T-cell (primary cell): ENCODE measurements at places on chromosomes 3 and 15.

DNA sequence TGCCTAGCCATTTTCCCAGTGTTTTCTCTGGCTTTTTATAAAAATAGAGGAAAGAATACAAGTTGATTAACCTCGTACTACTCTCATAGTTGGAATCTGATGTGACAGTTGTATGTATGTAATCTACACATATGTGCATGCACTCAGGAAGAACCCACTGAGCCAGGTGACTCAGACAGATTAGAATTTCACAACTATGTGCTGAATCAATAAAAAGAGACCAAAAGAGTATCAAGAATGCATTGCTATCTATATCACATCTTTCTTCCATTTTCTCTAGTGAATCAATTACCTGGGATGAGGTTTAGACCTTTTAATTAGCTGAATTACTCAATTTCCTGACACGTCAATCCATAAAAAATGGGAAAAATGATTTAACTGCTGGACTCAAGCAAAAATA is 319.3 kb upstream of the ATP10A start:
- DNase-seq, result no peak
- no peaks in the 10 kb centered on the region for H3K4me1 ChIP-seq
- no peaks in the 10 kb centered on the region for H3K36me3 ChIP-seq
- no peak overlapping the region for H3K27ac ChIP-seq

DNA sequence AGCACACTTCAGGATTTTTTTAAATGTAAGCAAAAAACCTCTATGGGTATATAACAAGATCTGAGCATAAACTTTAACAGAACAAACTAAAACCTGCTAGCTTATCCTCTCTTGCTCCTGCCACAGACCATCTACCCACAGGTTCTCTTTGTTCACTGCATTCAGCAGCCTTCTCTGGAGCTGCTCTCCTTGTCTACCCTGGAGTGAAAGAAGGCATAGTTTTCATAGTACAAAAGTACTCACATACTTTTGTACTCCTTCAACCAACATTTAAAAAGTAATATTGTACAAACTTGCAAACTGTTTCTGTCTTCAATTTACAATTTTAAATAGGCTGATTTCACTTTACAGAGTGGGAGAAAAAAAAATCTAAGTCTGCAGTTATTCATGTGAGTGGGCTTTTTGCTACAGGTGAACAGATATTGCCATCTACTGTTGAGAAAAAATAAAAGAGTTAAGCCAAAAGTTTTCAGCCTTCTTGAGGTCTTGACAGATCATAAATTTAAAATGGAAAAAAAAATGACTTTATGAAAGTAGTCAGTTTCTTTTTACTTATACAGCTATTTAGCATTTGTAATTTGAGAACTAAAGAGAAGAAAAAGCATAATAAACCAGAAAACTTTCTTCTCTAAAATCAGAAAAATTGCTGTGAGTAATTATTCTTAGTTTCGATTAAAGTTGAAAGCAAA is 20.4 kb downstream of the TERC start:
- H3K4me1 ChIP-seq, result no peaks in the 10 kb centered on the region
- no peaks in the 10 kb centered on the region for H3K27me3 ChIP-seq
- no peak for DNase-seq
- H3K4me3 ChIP-seq, result no peak overlapping the region

DNA sequence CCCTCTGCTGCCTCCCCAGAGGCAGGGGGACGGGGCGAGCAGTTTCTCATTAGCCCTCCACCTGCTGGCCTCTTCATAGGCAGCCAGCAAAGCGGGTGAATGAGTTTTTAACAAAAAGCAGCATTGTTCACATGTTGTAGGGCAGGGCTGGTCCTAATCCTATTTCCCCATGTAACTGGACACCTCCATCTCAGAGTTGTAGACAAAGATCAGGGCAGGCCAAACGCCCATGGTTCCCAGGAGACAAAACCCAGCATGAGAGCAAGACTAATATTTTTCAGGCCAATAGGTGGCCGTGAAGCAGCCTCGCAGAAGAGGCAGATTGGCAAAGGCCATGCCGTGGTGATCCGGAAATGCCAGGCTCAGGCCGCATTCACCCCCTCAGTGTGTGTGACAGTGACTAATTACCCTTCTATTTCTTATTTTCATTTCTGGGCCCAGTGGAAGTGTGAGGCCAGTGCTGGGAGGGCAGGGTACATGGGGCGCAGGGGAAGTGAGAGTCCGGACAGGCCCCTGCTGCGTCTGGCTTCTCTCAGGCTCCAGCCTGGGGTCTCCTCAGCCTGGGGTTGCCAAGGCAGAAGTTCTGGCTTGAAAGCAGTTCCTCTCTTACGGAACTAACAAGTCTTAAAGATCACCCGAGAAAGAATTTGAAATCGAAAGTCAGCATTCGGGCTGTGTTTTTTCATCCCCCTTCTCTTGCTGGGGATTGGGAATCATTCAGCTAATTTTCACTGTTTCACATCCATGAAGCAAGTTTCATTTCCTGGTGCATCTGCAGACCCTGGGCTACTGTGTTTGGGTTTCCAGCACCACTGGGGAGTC is 64.8 kb downstream of the BOC start:
- H3K27ac ChIP-seq, result no peak overlapping the region
- no peak overlapping the region for H3K4me3 ChIP-seq
- H3K27me3 ChIP-seq, result no peaks in the 10 kb centered on the region
- no peaks in the 10 kb centered on the region for H3K36me3 ChIP-seq
- no peak for DNase-seq

DNA sequence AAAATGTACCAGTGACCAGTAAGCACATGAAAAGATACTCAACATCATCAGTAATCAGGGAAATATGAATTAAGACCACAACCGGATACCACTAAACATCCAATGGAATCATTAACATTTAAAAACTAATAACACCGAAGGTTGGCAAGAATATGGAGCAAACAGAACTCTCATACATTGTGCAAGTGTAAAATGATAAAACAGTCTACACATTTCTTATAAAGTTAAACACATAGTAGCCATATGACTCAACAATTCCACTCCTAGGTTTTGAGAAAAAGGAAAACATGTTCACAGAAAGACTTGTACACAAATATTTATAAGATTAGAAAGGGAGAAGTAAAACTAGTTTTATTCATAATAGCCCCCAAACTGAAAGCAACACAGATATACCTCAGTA is 60.3 kb upstream of the SLCO2A1 start:
- DNase-seq, result no peak
- no peak overlapping the region for H3K4me3 ChIP-seq
- no peaks in the 10 kb centered on the region for H3K27me3 ChIP-seq
- H3K27ac ChIP-seq, result no peak overlapping the region

DNA sequence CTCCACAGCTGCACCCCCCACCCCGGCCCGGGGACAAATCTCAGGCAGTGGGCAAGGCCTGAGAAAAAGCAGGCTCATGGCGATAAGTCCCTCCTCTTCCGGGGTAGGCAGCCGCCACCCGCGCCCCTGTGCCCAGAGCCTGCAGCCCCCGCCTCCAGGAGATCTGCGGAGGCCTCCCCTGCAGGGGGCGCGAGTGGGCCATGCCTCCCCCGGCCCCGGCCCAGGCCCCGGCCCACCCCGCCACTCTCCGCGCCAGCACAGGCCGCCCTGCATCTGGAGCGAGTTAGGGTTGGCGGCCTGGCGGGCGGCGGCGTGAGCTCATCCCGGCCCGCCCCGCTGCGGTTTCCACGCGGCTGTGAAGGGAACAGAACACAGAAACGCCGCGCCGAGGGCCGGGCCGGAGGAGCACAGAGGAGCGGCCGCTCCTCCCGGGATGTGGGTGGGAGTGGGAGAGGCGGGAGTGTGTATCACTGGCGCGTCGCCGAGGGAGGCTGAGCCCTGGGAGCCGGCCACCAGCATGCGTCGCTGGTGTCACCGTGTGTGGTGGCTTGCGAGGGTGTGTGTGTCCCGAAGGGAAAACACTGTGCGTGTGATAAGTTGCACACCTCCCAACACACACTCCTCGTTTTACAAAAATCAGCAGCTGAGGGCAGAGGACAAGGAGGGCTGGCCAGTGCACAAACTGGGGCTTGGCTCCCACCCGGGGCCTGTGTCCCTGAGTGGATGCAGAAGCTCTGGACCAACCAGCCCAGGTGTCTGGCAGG is 17.2 kb downstream of the MYL3 start:
- H3K4me1 ChIP-seq, result no peaks in the 10 kb centered on the region
- H3K4me3 ChIP-seq, result peak overlapping the region; percentile 68
- H3K27me3 ChIP-seq, result no peaks in the 10 kb centered on the region
- peak overlapping the region; percentile 34 for H3K27ac ChIP-seq
- DNase-seq, result peak; percentile 73
- no peaks in the 10 kb centered on the region for H3K36me3 ChIP-seq

DNA sequence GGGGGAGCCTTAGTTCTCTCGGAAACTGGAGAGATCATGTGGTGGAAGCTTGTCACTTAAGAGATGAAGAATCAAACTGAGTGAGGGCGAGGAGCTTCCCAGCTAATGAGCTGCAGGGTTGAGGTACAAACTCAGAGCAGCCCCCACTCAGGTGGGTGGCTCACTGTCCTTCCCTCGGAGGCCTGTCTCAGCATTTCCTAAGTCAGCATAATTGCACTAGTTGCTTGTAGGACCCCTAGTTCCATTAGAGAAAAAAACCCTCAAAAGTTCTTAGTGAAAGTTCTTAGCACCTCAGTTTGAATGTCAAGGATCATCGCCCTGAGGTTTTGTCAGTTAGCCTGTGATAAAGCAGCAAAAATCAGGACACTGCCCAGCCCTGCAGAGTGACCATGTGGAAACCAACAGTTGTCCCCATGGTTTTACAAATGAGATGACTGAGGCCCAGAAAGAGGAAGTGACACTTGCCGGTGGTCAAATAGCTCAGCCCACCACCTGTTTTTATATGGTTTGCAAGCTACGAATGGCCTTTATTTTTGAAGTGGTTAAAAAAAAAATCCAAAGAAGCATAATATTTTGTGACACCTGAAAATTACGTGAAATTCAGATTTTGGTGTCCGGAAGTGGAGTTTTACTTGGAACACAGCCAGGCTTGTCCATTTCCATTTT is 11.9 kb downstream of the SMAD6 start:
- no peak overlapping the region for H3K4me3 ChIP-seq
- peaks cover 11% of the 10 kb centered on the region for H3K27me3 ChIP-seq
- no peak for DNase-seq
- H3K27ac ChIP-seq, result no peak overlapping the region
- no peaks in the 10 kb centered on the region for H3K4me1 ChIP-seq

GRCh38 chr3:69179740-69180372 is 57.5 kb upstream of the LMOD3 start:
- no peaks in the 10 kb centered on the region for H3K27me3 ChIP-seq
- peak overlapping the region; percentile 9 for H3K27ac ChIP-seq
- DNase-seq, result no peak
- peaks cover 3% of the 10 kb centered on the region for H3K4me1 ChIP-seq

- H3K36me3 ChIP-seq, result no peaks in the 10 kb centered on the region
- DNase-seq, result no peak
- no peak overlapping the region for H3K27ac ChIP-seq
- no peaks in the 10 kb centered on the region for H3K27me3 ChIP-seq
Observed at GRCh38 chr3:189806171-189806951, 175.2 kb downstream of the TP63 start.

DNA sequence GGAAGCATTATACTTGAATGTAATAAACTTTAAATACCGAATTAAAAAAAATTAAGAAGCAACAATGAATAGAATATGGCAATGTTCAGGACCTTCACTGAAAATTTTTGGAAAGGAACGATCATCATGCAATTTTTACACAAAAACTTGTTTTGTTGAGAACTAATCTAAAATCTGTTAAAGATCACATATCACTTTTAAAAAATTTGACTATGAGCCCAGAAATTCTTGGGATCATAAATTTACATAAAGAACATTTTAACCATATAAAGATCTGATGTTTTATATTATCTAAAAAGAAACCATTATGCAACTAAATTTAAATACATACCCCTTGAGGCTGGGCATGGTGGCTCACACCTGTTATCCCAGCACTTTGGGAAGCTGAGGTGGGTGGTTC is 76.2 kb upstream of the MELTF start:
- DNase-seq, result no peak
- H3K27ac ChIP-seq, result no peak overlapping the region
- no peaks in the 10 kb centered on the region for H3K36me3 ChIP-seq
- no peak overlapping the region for H3K4me3 ChIP-seq

DNA sequence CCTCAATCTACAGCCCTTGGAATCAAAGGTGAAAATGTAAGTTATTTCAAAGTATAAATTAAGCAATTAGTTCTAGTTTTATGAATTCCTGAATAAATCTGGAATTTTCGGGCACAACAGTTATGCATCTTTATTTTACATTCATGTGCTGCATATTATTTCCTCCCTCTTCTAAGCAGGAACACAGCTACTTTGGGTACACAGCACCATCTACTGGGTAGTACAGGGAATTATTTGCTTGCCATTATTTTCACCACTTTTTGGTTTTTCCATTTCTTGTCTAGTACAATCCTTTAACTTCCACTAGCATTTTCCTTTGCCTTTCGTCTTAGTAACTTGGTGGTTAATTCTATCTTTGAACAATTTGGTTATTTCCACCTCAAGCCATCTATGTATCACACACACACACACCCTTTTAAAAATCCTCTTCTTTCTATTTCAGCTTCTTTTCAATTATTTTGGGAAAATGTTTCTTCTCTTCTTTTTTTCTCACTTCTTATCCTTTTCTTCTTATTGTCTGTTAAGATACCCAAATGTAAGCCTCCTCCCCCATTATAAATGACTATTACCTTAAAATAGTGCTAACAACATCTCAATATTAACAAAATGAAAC is 451.0 kb downstream of the MFSD1 start:
- DNase-seq, result no peak
- H3K4me3 ChIP-seq, result no peak overlapping the region
- H3K36me3 ChIP-seq, result no peaks in the 10 kb centered on the region
- H3K27ac ChIP-seq, result no peak overlapping the region
- no peaks in the 10 kb centered on the region for H3K27me3 ChIP-seq

DNA sequence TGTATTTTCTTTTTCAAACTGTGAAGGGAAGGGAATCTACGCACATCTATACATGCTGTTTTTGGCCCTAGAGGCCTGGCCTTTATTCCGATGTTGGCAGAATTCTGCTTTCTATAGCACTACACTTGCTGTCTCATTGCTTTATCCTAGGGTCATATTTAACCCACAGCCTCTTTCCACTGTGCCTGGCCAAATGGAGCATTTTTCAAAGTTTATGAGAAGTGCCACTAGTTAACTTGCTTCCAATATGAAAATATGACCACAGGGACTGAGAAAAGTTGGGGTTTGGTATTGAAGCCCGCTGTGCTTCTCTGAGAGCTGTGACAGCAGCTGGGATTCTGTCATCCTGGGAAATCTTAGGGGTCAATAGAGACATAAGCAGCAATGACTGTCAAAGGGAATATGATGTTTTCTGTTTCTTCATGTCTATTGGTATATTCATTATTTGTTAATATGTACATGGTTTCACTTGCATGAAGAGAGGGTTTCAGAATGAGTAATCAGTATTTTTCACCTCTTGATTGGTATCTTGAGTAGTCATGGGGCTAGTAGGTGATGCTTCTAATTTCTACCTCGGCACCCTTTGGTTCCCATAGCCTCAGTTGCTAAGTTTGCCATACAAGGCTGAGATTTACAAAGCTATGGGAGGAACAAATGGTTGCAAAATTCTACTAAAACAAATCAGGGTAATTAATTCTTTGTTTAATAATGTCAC is 275.8 kb upstream of the RBMS3 start:
- H3K36me3 ChIP-seq, result no peaks in the 10 kb centered on the region
- DNase-seq, result no peak
- no peak overlapping the region for H3K4me3 ChIP-seq
- H3K27me3 ChIP-seq, result no peaks in the 10 kb centered on the region

GRCh38 chr15:89533861-89534544 is 37.6 kb upstream of the RHCG start:
- no peaks in the 10 kb centered on the region for H3K27me3 ChIP-seq
- no peak for DNase-seq
- H3K4me1 ChIP-seq, result no peaks in the 10 kb centered on the region
- no peaks in the 10 kb centered on the region for H3K36me3 ChIP-seq
- H3K27ac ChIP-seq, result no peak overlapping the region
- no peak overlapping the region for H3K4me3 ChIP-seq
